Lower leg skin (tissue), 4 donors: ENCODE measurements at places on chromosomes 5 and 9. TPM values are rescaled to one million over a fixed set of nuclear protein-coding genes. Genes with fewer than 3 reads are reported as not detected.

The CTXN3 gene
- total RNA-seq: not detected

- no peak for DNase-seq
Measured at GRCh38 chr5:61637566-61637965, 305.5 kb downstream of the ZSWIM6 start.

The IL3 gene
- total RNA-seq: not detected

The WDR5 gene
- total RNA-seq: 17.2 TPM

DNA sequence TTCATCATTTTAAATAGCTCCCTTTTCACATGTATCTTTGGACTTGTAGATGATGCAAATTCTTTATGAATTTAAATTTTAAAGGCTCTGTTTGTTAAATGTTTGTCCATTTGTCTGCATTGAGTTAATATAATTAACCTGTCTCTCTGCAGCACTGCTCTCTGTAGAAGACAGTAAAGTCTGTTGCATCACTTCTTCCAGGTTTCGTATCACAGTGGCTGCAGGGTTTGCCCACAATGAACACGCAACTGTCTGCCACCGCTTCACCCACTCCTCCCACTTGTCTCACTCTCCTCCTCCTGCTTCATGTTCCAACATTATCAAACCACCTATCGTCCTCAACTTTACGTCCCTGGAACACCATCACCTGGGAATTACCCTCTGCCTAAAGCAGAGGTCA is 231.3 kb upstream of the SLC30A5 start:
- DNase-seq: no peak

The LCN1 gene
- total RNA-seq: not detected

DNA sequence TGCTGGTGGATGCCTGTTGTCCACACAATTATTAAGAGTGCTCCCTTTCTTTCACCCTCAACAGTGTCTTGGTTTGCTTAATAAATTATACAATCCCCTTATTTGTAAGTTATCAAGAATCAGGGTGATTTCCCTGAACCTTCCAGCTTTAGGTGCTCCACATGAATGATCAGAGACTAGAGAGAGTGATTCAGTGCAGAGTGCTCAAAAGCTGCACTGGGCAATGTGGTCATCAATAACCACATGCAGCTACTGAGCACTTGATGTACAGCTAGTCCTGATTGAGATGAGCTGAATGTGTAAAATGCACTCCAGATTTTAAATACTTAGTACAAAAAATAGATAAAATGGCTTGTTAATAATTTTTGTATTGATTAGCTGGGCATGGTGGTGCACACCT is 76.8 kb upstream of the TRIO start:
- DNase-seq: no peak

The SHOC1 gene
- total RNA-seq: 1.0 TPM

DNA sequence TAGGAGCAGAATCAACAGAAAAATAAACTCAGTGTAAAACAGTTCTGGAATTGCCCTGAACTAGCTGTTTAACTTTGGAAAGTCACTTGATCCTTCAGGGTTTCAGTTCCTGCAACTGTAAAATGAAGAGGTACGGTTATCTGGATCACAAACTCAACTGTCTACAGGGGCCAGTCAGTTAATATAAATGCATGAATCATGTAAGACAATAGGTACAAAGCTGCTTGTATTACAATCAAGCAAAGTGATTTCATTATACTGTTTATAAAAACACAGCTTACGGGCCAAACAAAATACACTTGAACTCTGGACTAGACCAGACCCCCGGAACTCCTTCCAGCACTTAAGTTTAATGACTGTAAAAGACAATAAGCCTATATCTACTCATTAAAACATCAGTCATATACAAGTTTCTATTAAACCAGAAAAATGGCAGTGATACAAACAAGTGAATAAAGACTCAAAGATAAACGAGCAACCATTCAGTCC is 73.0 kb downstream of the MRPS27 start:
- no peak for DNase-seq
